Vagina (tissue), 2 donors: ENCODE measurements at places on chromosomes 3 and 15. TPM values are rescaled to one million over a fixed set of nuclear protein-coding genes. Genes with fewer than 3 reads are reported as not detected.

The SNRPN gene
- total RNA-seq, result 79.6 TPM

- H3K36me3 ChIP-seq, result no peaks in the 10 kb centered on the region
- DNase-seq, result no peak
- peaks cover 22% of the 10 kb centered on the region for H3K4me1 ChIP-seq
- H3K4me3 ChIP-seq, result no peak overlapping the region
Observed at GRCh38 chr15:77985031-77985930, 92.2 kb downstream of the TBC1D2B start.

DNA sequence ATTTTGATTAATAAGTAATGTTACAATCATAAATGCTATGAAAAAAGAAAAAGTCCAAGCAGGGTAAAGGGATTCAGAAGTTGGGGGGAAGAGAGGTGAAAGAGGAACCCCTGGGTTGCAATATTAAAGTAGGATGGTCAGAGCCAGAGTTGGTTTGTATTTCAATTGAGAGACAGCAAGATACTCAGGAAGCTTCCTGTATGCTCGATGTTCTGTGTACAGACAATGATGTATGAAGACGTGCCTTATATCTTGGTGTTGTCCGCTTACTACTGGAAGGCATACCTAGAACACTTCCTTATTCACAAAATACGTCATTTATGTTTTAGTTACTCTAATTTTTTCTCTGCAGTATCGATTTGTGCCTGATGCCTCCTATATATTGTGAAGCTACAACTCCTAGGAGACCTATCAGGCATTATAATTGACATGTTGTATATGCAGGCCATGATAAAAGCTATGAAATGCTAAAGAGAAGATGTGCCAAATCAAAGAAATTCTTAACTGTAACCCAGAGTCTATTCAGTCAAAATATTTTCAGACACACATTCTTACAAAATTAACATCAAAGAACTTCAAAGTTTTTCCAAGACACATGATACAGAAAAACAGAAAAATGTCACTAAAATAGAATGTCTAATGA lies 87.5 kb downstream of the TBL1XR1 start:
- H3K4me3 ChIP-seq, result no peak overlapping the region
- peaks cover 53% of the 10 kb centered on the region for H3K4me1 ChIP-seq
- no peak overlapping the region for H3K27ac ChIP-seq
- DNase-seq, result no peak

The TTC23 gene
- 64.1 TPM for total RNA-seq

The CHST13 gene
- 4.2 TPM for total RNA-seq

- no peaks in the 10 kb centered on the region for H3K4me1 ChIP-seq
- H3K4me3 ChIP-seq, result no peak overlapping the region
- H3K27me3 ChIP-seq, result no peaks in the 10 kb centered on the region
- no peak for DNase-seq
Observed at GRCh38 chr3:44929782-44930181, 46.2 kb downstream of the ZDHHC3 start.

The HTR3C gene
- not detected for total RNA-seq

DNA sequence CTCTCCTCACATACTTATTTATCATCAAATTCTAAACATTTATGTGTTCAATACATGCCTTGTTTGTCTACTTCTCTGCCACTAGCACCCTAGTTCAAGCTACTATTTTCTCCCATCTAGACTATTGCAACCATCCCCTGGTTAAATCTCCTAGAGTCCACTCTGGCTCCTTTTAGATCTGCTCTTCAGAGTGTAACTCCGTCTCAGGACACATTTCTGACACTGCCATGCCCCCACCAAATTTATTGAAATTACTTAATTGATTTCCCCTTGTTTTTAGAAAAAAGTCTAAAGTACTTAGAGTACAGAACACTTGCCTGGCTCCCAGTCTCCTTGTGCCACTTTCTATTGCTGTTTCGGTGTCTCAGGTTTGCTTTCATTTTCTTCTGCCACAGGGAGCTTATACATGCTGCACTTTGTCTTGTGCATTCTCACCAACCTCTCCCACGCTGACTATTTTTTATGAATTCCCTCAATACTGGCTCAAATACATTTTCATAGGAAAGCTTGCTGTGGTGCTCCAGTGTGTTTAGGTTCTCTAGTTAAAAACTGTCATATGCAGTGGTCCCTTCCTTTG lies 792.3 kb downstream of the DIPK2A start:
- H3K36me3 ChIP-seq, result no peaks in the 10 kb centered on the region
- no peaks in the 10 kb centered on the region for H3K27me3 ChIP-seq
- H3K4me1 ChIP-seq, result no peaks in the 10 kb centered on the region

- no peak for DNase-seq
- H3K27me3 ChIP-seq, result no peaks in the 10 kb centered on the region
- peak overlapping the region; percentile 78 for H3K4me3 ChIP-seq
Observed at GRCh38 chr15:22786868-22787698, 639 bp downstream of the NIPA1 start.

The SIDT1 gene
- 44.0 TPM for total RNA-seq

The CCDC54 gene
- total RNA-seq, result not detected

DNA sequence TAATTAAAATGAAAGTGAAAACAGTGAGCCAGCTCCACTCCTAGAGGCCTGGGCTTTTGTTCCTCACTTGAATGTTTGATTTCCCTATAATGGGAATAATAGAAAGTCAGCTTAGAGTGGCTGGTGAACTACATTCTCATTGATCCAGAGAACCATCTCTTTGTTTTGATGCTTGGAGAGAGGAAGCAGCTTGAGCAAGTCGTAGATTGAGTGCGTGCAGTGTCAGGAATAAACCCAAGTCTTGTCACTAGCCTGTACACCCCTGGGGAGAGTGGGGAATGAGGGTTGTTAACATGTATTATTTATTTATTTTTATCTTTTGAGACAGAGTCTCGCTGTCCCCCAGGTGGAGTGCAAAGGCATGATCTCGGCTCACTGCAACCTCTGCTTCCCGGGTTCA lies 885 bp upstream of the LSG1 start:
- peak overlapping the region; percentile 76 for H3K27ac ChIP-seq
- no peak for DNase-seq
- peak overlapping the region; percentile 70 for H3K4me3 ChIP-seq
- no peaks in the 10 kb centered on the region for H3K27me3 ChIP-seq
- no peaks in the 10 kb centered on the region for H3K36me3 ChIP-seq
- H3K4me1 ChIP-seq, result peaks cover 20% of the 10 kb centered on the region

DNA sequence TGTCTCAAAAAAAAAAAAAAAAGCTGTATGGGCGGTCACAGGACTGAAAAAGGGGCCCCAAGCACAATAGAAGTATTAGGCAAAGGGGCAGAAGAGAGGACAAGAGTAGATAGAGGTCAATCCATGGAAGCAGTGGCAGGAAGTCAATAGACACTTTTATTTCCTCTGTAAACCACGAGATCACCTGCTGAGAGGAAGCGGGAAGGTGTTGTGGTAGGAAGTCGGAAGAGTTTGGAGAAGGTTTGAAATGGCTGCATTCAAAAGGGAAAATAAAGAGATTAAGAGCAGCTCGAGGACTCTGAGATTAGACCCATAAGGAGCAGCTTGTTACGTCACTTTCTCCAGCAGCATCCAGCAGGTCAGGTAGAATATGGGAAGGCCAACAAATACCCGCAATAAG lies 14.2 kb upstream of the ZNF148 start:
- H3K27me3 ChIP-seq, result no peaks in the 10 kb centered on the region
- H3K4me3 ChIP-seq, result no peak overlapping the region
- H3K27ac ChIP-seq, result no peak overlapping the region
- no peaks in the 10 kb centered on the region for H3K4me1 ChIP-seq
- H3K36me3 ChIP-seq, result no peaks in the 10 kb centered on the region

The CCR3 gene
- not detected for total RNA-seq

DNA sequence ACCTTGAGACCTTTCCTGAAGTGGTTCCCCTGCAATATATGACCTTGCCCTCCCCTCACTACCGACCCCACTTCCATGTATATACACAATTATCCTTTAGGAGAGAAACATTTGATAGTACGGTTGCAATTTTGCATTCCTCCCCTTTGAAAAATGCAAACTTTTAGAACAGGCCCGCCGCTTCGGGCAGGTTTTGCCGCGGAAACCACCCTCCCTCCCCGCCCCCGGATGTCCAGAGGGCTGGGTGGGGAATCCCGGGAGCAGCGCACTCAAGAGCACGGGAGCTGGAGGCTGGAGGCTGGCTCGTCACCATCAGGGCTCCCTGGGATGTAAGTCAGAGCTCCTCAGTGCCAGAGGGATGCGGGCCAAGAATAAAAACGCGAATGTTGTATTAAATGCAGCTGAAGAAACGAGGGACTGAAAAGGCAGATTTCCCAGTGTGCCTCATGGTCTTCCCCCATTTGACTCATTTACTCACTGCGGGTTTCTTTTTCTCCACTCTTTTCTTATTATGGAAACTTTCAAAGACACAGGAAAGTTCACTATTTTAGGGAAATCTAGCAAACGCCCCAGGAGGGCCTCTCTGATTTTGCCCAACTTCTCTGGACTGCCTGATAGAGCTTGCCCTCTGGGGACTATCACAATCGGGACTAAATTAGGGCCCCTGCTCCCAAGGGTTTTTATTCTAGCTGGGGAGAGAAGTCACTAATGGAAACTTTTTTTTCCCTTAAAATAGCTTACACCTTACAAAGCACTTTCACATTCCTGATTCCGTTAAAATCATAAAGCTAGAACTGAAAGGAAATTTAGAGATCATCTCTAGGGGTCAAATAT lies 2.9 kb upstream of the USP3 start:
- no peaks in the 10 kb centered on the region for H3K36me3 ChIP-seq
- no peaks in the 10 kb centered on the region for H3K27me3 ChIP-seq
- no peak for DNase-seq

The P3H2 gene
- total RNA-seq, result 41.7 TPM

DNA sequence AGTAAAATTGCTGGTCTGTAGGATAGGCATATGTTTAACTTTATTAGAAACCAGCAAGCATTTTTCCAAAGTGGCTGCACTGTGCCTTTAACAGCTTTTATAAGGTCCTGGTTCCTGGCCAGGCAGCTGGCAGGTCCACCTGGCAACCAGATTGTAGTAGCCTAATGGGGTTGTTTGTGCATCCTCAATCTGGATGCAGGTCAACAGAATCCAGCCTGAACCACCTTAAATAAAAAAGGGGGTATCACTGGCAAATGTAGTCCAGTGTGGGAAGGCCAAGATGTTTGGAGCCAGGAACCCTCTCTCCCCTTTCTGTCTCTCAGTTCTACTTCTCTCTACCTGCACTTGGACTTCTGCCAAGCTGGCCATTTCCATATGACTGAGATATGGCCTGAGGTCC lies 200.3 kb downstream of the ZNF621 start:
- no peak overlapping the region for H3K4me3 ChIP-seq
- H3K27ac ChIP-seq, result no peak overlapping the region
- H3K36me3 ChIP-seq, result no peaks in the 10 kb centered on the region
- no peaks in the 10 kb centered on the region for H3K27me3 ChIP-seq

DNA sequence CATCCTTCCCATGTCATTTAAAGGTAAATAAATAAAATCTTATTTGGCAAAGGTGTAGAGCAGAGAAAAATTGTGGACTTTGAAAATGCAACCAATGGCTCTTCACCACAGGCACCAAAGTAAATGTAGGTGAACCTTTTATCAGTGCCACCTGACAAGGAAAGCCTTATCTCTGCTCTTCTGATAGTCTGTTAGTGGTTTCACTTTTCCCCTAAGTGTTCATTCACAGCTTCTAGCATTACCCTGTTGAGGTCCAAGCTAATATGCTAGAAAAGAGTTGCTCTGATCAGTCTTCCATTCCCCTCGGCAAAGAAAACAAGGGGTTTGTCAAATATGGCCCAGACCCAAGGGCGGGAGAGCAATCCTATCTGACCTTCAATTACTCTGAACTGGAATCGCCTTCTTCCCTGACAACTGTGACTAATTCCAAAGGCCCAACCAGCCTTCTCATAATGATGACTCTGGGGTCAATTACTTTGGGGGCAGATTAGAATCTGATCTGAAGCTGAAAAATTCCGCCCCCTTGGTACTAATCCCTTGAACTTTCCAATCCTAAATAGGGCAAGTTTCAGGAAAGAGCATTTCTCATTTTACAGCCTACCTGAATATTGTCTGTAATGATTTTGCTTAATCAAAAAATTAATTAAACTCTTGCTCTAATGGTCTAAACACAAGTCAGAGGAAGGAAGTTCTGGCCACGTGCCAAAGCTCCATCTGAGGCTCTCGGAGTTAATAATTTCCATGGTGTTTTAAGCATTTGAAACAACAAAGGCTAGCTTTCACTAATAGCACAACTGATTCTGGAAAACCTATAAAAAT lies 52.4 kb downstream of the SETMAR start:
- peaks cover 13% of the 10 kb centered on the region for H3K4me1 ChIP-seq
- H3K4me3 ChIP-seq, result no peak overlapping the region
- no peak for DNase-seq

DNA sequence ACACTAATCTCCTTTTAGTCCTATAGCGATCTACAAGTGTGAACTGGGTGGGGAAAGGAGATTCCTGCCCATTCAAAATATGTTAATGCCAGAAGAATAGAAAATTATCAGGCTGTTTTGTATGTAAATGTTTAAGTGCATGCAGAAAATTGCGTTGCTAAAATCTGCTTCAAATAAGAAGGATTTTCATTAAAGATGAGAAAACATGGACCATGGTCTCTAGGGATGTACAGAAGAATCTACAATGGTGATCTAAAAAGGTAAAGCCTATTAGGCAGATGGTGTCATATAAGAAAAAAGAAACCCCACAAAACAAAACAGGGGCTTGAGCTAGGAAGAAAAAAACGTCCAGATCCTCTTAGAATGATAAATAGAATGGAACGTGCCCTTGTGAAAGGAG lies 287.5 kb upstream of the ROBO1 start:
- no peaks in the 10 kb centered on the region for H3K27me3 ChIP-seq
- H3K27ac ChIP-seq, result no peak overlapping the region
- no peak for DNase-seq
- H3K36me3 ChIP-seq, result no peaks in the 10 kb centered on the region
